NCI-H1694 (cell line): ENCODE measurements at places on chromosomes 7 and 10.

DNA sequence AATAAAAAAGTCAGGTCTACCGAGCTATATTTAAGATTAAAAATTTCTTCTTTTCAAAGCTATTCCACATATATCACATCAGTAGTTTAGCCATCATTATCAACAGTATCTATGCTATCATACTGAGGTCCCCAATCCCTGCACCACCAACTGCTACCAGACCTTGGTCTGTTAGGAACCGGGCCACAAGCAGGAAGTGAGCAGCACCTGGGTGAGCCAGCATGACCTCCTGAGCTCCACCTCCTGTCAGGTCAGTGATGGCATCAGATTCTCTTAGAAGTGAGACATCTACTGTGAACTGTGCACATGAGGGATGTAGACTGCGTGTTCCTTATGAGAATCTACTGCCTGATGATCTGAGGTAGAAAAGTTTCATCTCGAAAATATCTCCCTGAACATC, 632.1 kb upstream of the KCND2 start:
- no peak for DNase-seq

GRCh38 chr10:131081376-131081775, 230.1 kb downstream of the TCERG1L start:
- DNase-seq: no peak

- DNase-seq: no peak
Measured at GRCh38 chr7:138116141-138116540, 39.9 kb downstream of the AKR1D1 start.

- DNase-seq: no peak
Measured at GRCh38 chr10:81309041-81309552, 565.9 kb upstream of the NRG3 start.

- DNase-seq: no peak
Measured at GRCh38 chr7:110718503-110719205, 372.3 kb upstream of the LRRN3 start.

DNA sequence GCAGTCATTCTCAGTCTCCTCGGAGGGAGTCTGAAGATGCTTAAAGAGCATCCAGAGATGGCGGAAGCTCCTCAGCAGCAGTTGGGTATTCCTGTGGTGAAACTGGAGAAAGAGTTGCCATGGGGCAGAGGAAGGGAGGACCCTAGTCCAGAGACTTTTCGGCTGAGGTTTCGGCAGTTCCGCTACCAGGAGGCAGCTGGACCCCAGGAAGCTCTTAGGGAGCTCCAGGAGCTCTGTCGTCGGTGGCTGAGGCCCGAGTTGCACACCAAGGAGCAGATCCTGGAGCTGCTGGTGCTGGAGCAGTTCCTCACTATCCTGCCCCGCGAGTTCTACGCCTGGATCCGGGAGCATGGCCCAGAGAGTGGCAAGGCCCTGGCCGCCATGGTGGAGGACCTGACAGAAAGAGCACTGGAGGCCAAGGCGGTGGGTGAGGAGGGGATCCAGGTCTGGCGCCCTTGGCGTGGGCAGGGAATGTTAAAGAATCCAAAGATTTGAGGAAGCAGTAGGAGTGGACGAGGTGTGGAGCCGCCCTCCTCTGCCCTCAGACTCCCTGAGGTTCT, 2.9 kb downstream of the ZSCAN25 start:
- no peak for DNase-seq

- no peak for DNase-seq
Measured at GRCh38 chr7:101803203-101804087, 14.0 kb upstream of the CUX1 start.

DNA sequence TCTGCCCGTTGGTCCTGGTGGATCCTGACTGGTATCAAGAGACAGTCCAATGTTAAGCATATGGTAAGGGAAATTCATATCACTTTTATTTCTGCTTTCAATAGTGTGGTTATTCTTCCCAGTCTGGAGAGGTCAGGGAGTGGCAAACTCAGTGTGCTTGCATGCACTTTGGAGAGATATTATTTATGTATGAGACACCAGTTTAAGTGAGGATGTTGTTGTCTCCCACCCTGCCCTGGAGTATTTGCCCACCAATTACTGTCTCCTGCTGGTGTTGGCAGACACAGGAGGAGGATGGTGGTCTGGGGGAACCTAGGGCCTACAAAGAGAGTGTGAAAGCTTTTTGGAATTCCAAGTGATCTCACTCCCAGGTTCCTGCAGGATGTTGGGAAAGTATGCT, 59.7 kb downstream of the OR13A1 start:
- DNase-seq: no peak

DNA sequence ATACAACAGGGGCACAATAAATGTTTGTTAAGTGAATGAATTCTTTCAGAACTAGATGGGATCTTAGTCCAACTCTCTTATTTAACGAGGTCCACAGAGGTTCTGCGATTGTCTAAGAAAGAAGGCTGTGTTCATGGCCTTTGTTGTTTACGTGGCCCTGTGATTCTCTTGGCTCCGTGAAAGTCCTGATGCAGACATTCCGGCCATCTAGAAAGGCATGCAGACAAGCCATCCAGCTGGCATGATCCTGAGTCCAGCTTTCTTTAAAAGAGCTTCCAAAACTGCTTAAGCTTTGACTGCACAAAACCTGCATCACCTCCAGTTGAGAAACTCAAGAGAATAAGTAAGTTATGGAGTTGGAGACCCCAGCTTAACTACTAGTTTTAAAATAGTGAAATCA, 26.0 kb downstream of the EGFR start:
- no peak for DNase-seq

- no peak for DNase-seq
Measured at GRCh38 chr7:41378156-41378555, 324.7 kb downstream of the INHBA start.

- DNase-seq: no peak
Measured at GRCh38 chr10:63123727-63124362, 9.3 kb upstream of the NRBF2 start.
